ENCODE measurements at places on chromosomes 1 and 21. TPM values are rescaled to one million over a fixed set of nuclear protein-coding genes. Genes with fewer than 3 reads are reported as not detected.

DISP3 gene
- total RNA-seq, result not detected

PLA2G5 gene
- 51.4 TPM for total RNA-seq

SYNC gene
- 16.2 TPM for total RNA-seq

RIPPLY3 gene
- total RNA-seq, result not detected

AADACL3 gene
- total RNA-seq, result not detected

C1orf53 gene
- total RNA-seq, result 7.8 TPM

RIPK4 gene
- total RNA-seq, result 0.11 TPM

GRCh38 chr1:168845140-168845539 lies 116.1 kb upstream of the DPT start:
- no peak for DNase-seq

GRCh38 chr1:11700601-11701467 lies 9.3 kb downstream of the DRAXIN start:
- no peak for DNase-seq

GRCh38 chr1:169327875-169328274 lies 39.7 kb downstream of the NME7 start:
- DNase-seq, result no peak

GRCh38 chr1:182841368-182841988 lies 2.3 kb downstream of the DHX9 start:
- DNase-seq, result no peak

- DNase-seq, result no peak
Measured at GRCh38 chr1:207883104-207883651, 27.7 kb downstream of the CD34 start.

DNA sequence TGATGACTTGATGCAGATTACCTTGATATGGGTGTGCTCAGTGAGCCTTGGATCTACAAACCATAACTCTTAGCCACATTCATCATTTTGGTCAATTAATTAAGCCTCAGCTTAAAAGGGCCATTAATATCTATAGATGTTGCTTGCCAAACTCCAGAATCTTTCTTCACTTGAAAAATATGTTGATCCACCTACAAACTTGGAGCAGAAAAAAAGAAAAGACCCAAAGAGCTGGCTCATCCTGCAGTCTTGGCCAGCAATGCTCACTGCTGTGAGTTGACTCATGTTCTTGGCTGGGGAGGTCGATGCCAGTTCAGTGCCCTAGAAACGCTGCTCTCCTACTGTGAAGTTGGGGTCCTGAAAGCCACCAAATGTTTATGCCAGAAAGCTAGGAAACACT lies 75.4 kb downstream of the DPT start:
- no peak for DNase-seq

DNA sequence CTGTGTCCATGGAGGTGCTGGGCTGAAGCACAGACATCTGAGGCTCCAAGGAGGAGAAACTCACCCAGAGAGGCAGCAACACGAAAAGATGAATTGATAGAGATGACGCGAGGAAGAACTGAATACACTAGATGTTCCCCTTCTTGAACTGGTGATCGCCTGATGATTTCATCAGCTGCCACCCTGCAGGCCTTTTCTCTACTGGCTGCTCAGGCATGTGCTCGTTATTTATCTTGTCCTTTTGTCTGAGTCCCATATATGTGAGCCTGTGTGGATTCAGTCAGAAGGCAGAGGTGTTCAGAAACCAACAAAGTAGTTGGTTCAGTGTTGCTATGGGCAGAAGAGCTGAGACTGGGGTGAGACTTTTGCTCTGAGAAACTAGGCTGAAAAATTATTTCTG lies 104.2 kb downstream of the SPATA46 start:
- DNase-seq, result no peak

DNA sequence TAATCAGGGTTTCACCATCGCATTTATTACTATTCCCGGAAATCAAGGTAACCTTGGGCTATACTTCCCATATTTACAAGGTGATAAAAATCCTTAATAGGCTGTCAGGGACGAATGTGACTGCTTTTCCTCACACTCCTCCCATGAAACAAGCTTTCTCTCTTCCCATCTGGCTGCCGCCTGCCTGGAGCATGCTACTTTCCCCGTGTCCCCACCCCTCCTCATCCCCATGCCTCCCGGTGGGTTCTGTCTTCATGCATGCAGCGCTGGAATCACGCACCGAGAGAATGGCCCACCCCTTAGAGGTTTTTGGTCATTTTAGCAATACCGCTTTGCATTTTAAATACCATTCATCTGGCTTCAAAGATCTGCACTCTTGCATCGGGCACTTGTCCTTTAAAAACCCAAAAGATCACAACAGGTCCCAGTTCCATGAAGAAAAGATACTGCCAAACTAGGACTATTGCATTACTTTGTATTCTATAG lies 339.1 kb downstream of the NTNG1 start:
- DNase-seq, result no peak

GRCh38 chr1:229871078-229871676 lies 195.9 kb upstream of the GALNT2 start:
- no peak for DNase-seq

DNA sequence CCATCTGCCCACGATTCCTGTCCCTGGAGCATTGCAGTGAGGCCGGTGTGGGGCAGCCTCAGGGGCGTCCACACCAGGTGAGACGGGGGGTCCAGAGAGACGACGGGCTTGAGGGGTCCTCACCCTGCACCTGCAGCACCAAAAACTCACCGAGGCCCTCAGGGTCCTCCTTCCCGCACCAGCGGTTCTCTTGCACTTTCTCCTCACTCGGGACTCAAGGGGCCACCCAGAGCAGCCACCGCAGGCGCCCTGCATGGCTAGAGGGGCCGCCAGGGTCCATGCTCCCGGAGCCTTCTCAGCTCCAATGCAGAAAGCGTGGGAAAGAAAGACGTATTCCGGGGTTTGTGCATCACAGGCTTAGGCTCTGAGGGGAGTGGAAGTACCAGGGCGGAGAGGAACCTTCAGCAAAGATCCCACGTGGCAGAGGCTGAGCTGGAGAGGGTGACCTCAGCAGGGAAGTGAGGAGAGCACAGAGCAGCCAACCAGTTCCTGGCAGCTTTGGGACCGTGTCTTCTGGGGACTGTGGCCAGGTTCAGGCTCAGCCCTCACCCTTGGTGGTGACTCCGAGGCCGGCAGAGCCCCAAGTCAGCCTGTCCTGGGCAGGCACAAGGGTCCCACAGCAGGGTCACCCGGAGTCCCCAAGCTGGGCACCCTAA lies 19.5 kb upstream of the COL6A2 start:
- DNase-seq, result no peak

GRCh38 chr1:232722626-232723025 lies 82.6 kb upstream of the MAP10 start:
- DNase-seq, result no peak

GRCh38 chr1:30052178-30052577 lies 671.2 kb downstream of the MATN1 start:
- no peak for DNase-seq

DNA sequence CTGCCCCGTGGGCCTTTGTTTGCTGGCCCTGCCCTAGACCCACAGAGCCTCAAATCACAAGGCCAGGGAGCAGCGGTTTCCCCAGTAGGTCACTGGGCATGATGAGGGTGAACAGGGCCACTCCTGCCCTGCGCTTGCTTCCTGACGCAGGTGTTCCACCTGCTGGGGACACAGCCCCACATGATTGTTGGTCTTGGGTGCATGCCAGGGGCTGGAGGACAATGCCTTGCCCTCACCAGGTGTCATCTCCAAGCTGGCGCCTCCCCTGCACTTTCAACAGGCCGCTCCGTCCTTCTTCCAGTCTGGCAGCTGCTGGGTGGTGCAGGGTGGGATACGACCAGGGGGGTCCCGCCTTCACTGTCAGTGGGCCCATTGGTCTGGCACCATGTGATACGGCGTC lies 24.3 kb downstream of the IL10RB start:
- no peak for DNase-seq

DNA sequence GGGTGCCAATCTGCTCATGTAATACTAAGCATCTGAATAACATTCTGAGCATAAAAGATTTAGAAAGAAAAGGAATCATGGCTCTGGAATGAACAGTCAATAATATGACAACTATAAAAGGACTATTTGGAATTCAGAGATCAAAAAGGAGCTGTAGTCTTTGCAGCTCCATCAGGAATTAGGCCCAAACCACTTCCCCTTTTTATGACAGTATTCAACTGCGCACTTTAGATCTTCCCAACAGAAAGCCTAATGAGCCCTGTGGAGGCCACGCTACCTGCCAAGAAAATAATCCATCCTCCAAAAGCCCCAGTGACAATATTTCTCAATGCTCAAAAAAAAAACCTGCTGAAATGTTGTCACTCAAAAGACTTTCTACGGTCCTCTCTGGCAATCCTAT lies 163.2 kb downstream of the SNX7 start:
- DNase-seq, result no peak

GRCh38 chr1:47837056-47837830 lies 159.9 kb downstream of the TRABD2B start:
- no peak for DNase-seq

GRCh38 chr1:119000371-119001180 lies 12.4 kb upstream of the TBX15 start:
- no peak for DNase-seq

GRCh38 chr1:6724517-6725141 lies 23.0 kb upstream of the DNAJC11 start:
- DNase-seq, result no peak

GRCh38 chr1:187396929-187397796 lies 568.4 kb downstream of the PLA2G4A start:
- DNase-seq, result no peak

DNA sequence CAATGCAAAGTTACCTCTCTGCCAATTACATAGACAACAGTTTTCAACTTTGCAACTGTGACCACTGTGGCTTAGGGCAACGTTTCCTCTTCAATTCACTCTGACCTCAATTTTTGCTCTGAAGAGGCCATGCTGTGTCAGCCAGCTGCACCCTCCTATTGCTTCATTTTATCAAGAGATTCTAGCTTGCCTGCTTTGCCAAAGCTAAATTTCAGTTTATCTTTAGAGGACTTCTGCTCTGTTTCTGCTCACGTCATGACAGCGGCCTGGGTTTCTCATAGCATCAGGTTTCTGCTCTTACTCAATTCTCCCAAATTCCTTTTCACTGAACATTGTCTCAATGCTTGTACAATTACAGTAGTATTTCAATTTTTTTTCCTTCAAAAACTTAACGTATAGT lies 154.6 kb downstream of the PLA2G4A start:
- peak; percentile 20 for DNase-seq

- no peak for DNase-seq
Measured at GRCh38 chr1:67683766-67684525, 1.1 kb upstream of the GADD45A start.

- no peak for DNase-seq
Measured at GRCh38 chr1:181405584-181405983, 77.7 kb upstream of the CACNA1E start.
